ENCODE measurements at places on chromosomes 3 and 15. TPM values are rescaled to one million over a fixed set of nuclear protein-coding genes. Genes with fewer than 3 reads are reported as not detected.

Gene NR2E3
- total RNA-seq = 0.20 TPM

Gene SCAANT1
- not detected for total RNA-seq

Gene TERC
- 23.9 TPM for total RNA-seq

Gene MAGI1
- 41.3 TPM for total RNA-seq

Gene TNFAIP8L3
- total RNA-seq = 6.9 TPM

Gene APOD
- 0.23 TPM for total RNA-seq

Data from smooth muscle cell of the pulmonary artery (primary cell).